ENCODE measurements at places on chromosomes 7 and 10.

DNA sequence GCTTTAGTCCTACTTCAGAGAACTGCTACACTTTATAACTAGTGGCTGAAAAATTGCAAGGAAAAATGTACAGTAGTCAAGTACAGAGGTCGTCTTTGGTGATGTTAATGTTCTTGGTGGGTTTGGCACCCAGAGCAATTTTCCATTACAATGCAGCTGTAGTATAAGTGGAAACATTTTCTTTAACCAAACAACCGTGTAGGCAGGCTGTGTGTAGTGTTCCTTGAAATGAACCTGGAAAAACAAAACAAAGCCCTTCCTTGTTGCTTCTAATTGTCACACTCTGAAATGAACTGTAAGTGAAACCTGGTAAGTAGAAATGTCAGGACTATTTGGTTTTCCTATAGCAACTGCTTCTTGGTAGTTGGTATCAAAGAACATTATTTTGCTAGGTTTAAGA lies 256.9 kb downstream of the MDFIC start:
- no peak for DNase-seq

DNA sequence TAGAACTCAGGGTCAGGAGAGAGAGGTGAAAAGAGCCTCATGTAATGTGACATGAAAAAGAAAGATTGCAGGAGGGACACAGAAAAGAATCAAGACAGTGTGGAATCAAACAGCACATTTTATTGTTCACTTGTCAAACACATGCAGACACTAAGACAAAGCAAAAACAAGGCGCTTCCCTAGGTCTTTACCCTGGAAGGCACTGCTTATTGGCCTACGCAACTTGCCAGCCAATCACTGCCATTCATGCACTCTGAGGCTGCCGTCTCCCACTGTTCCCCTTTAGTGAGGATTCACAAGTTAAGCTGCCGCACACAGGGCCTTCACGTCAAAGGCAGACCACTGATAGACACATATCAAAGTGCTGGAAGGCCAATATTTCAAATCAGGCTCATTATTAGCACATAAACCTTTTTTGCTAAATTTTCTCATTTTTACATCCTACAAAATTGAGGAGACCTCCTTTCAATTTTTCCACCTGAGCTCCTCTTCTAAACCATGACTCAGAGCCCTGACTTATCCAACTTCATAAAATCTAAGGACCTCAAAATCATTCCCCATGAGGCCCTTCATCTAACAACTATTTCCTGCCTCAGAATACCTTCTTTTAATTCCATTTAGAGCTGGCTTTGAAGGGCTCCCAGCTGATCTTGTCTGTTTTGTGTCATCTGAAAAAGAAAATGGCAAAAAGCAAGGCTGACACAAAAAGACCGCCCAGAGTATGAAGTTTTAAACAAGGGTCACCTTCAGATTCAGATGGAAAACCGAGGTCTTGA lies 149.4 kb downstream of the CHCHD3 start:
- DNase-seq = no peak

DNA sequence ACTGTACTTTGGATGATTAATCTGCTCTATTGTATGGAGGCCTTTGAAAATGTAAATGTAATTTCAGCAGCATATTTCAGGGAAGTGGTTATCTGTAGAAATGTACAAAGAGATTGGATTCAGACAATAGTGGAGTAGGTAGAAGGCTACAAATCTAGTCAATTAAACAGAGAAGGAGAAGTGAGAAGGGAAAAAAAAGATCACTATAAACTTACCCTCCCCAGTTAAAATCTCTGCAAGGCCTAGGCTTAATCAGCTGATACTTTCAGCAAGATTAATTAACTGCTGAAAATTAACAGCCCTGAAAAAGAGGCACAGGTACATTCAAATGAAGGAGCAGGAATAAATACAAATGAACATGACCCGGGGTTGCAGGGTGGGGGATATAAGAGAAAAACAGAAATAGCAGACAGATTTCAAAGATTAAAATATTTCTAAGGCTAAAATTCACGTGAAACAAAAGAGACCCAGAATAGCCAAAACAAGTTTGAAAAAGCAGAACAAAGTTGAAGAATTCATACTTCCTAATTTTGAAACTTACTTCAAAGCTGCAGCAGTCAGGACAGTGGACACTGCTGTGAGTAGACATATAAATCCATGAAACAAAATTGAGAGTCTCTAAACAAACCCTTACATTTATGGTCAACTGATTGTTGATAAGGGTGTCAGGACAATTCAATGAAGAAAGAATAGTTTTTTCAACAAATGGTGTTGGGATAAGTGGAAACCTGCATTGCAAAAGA lies 96.0 kb downstream of the NRCAM start:
- DNase-seq = no peak

DNA sequence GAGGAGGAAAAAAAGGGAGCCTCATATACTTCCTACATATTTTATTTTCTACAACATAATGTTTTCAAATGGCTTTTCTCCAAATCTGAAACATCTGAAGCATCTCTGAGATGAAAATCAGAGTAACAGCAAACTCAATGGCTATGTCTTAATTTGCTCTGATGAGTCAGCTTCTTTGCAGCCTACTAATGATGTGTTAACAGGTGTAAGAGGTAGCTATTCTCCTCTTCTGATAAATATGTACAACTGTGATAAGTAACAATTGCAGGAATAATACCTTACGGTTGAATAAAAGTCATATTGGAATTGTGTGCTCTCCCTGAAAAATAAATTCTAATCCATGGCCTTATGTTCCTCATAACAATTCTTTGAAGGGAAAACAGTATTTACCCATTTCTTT lies 45.2 kb downstream of the GNAT3 start:
- no peak for DNase-seq

DNA sequence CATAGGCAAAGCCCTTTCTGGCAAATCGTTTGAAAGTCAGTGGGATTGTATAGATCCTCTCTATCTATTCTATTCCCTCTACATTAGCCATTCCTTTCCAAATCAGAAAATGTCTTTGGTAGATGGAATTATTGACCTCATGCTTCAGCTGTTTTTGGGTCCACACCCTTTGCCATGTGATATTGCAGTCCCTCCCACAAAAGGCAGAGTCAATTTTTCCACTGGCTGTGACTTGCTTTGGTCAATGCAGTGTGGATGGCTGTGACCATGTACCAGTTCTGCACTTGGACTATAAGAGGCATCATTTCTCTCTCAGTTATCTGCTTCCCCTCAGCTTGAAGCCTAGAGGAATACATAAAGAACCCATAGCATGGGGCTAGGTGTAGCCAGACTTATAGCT lies 332.9 kb downstream of the PTEN start:
- DNase-seq = no peak

- DNase-seq = no peak
Measured at GRCh38 chr7:48452218-48452617, 281.0 kb downstream of the ABCA13 start.

GRCh38 chr10:69362471-69362954 lies 54.2 kb downstream of the TACR2 start:
- DNase-seq = no peak

DNA sequence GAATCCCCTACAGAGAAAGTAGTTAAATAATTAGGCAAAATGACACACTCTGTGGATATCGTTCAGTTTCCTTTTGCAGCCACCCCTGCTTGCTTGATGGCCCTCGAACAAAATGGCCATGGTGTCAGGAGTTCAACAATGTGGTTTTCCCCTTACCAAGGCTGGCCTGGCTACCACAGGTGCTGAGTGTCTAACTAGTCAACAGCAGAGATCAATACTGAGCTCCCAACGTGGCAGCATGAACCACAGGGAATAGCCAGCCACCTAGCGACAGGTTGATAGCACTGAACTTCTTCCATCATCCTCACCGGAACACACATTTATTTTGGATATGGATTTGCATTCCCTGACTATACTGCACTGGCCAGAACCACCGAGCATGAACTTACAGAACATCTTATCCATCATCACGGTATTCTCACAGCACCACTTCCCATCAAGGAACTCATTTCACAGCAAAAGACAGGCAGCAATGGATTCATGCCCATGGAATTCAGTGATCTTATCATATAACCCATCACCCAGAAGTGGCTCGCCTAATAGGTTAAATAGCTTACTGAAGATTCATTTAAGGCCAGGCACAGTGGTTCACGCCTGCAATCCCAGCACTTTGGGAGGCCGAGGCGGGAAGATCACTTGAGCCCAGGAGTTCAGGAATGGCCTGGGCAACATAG lies 6.3 kb downstream of the C10orf67 start:
- DNase-seq = no peak

- DNase-seq = no peak
Measured at GRCh38 chr10:97640868-97641811, 669 bp downstream of the PI4K2A start.

Measured in stimulated activated CD8-positive, alpha-beta memory T cell treated with anti-CD3 and anti-CD28 coated beads, Interleukin-7, amount 100 ng/mL, for 24 hours (primary cell).